ENCODE measurements at places on chromosomes 2 and 18.

- DNase-seq = no peak
Observed at GRCh38 chr2:96526101-96526591, 10.4 kb upstream of the ARID5A start.

DNA sequence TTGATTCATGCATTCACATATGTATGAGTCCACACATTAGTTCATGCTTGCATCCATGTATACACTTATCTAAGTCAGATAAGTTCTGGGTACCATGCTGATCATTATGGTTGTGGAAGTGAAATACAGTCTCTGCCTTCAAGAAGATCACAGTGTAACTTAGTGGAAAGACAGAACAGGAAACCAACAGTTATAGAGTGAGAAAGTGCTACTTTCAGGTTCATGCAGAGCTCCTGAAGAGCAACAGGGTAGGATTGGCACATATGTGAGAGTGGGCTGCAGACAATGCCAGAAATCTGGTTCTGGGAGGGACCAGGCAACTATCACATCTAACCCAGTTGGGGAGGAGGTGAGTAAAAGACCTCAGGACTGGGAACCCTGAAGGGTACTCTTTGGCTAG lies 35.4 kb upstream of the PGAP1 start:
- no peak for DNase-seq

- no peak for DNase-seq
Observed at GRCh38 chr2:40103590-40103989, 324.5 kb upstream of the THUMPD2 start.

- no peak for DNase-seq
Observed at GRCh38 chr2:38617301-38617700, 14.6 kb upstream of the HNRNPLL start.

GRCh38 chr2:100422320-100423055 lies 5.0 kb upstream of the CHST10 start:
- DNase-seq = peak; percentile 37

GRCh38 chr2:195214072-195214471 lies 443.0 kb upstream of the SLC39A10 start:
- no peak for DNase-seq

DNA sequence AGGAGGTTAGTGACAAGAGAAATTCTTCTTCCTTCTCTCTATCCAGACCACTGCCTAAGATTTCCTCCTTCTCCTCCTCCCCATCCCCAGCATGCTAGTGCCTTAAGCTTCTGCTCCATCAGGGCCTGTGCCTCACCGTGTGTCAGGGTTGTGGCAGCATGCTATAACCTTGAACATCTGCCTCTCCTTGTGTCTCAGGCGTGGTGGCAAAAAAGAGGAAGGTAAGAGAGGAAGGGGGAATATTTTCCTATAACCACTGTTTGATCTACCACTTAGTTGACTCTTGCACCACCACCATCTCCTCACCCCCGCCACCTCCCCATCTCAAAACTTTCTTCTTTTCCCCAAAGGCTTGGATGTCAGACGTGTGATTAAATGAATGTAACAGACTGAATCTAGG lies 38.3 kb upstream of the PEX13 start:
- DNase-seq = peak; percentile 29

GRCh38 chr2:158998551-158999248 lies 30.3 kb downstream of the TANC1 start:
- no peak for DNase-seq

DNA sequence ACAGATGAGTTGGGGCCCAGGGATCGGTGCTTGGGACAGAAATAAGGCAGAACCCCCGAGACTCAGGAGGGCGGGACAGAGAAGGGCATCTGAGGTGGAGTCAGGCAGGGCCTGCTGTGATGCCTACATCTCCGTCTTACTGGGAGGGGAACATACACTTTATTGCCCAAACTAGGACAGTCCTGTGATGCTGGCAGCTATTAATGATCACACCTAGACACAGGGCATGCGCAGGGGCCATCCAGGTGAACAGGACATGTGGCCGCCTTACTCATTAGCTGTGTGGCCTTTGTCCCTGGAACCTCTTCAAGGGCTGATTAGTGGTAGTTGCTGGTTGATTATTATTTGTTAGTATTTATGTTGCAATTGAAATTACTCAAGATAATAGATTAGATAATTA lies 33.2 kb downstream of the MLPH start:
- DNase-seq = no peak

DNA sequence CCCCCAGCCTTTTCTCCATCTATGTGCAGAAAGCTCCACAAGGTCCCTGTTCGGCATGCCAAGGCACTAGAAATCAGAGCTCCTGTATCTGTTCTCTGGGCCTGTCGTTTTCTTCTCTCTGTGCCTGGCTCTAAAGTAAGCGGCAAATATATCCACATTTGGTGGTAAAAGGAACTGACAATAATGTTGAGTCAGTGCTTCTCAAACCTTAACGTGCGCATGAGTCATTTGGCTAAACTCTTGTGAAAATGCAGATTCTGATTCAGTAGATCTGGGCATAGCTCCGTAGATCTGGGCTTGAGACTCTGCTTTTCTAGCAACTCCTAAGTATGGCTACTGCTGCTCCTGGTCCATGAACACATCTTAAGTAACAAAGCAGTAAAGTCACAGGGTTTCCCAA lies 16.5 kb upstream of the ACSL3 start:
- DNase-seq = peak; percentile 71

DNA sequence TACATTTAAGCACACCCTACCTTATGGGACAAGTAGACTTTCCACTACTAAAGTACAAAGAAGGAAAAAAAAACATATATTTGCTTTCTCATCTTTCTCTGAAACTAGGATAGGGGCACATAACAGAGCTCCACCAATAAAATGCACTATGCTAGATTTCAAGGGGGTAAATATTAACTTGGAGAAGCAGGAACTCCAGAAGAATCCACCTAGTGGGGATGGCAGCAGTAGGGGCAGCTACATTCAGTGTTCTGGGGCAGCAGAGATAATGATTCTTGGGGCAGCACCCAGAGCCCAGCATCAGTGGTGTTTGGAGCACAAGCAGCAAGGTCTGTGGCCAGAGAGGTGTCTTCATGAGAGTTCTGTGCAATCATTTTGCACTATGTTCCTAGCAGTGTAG lies 64.7 kb downstream of the DTNB start:
- no peak for DNase-seq

DNA sequence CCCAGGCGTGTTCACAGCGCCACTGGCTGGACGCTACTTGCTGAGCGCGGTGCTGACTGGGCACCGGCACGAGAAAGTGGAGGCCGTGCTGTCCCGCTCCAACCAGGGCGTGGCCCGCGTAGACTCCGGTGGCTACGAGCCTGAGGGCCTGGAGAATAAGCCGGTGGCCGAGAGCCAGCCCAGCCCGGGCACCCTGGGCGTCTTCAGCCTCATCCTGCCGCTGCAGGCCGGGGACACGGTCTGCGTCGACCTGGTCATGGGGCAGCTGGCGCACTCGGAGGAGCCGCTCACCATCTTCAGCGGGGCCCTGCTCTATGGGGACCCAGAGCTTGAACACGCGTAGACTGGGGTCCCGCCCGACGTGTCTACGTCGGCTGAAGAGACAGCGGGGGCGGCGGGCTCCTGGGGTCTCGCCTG lies 891 bp upstream of the KHK start:
- peak; percentile 85 for DNase-seq

GRCh38 chr2:25178976-25179375 lies 10.6 kb upstream of the POMC start:
- DNase-seq = no peak

GRCh38 chr2:143426296-143426695 lies 297.1 kb downstream of the ARHGAP15 start:
- no peak for DNase-seq

- DNase-seq = no peak
Observed at GRCh38 chr18:79510046-79510685, 114.4 kb downstream of the NFATC1 start.

DNA sequence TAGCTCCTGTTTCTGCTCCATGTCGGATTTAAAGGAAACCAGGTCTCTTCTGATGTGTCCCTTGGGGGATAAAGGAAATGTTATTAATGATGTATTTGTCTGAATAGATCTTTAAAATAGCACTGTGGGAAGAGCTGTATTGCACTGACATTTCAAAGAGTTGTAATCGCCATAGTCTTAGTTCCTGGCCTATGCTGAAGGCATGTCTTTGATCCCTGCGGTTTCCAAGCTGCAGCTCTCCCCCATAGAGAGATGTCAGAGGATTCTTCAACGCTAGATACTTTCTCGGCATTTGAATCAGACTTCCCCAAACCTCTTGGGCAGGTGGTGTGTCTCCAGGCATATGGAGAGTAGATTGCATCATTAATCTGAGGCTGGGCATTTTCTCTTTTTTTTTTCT lies 40.4 kb downstream of the NAT8 start:
- DNase-seq = no peak

GRCh38 chr2:68770271-68771111 lies 35.9 kb downstream of the ARHGAP25 start:
- no peak for DNase-seq

- DNase-seq = no peak
Observed at GRCh38 chr2:181680937-181681811, 857 bp upstream of the NEUROD1 start.

Measured in OCI-M1 (cell line).